ENCODE measurements at places on chromosomes 4 and X.

DNA sequence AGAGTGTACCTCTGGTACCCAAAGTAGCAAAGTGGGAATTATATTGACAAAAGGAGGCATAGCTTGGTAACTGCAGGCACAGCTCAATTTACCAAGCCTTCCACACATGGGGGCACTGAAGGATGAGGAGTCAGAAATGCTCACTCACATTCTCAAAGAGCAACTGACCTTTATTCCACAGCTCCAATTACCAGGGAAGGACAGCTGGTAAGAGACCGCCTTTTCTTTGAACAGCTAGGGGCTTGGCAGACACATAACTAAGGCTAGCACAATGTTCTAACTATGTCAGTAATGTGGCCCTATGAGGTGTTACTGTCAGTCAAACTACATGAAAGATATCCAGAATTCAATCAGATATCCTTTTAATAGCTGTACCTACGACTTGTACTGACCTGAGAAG is 20.5 kb upstream of the STS start:
- no peak for DNase-seq

GRCh38 chr4:52249581-52249980 is 198.5 kb downstream of the SPATA18 start:
- no peak for DNase-seq

GRCh38 chr4:10061650-10062415 is 40.5 kb upstream of the SLC2A9 start:
- no peak for DNase-seq

DNA sequence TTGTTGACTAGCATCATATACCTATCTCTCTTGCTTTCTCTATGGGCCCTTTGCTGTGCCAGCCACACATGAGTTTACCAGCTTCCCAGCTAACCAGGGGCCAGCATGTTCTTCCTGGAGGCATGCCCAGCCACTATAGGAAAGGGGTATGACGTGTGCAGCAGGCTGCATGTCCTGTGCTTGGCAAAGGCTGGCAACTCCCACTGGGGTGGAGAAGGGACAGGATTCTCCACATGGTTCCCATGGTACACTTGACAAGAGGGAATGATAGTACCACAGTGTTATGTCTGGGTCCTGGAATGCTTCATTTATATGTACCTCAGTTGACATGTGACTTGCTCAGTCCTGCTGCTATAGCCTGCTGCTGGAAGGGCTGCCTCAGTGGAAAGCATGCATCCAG is 78.8 kb downstream of the TMEM164 start:
- DNase-seq = no peak

- DNase-seq = no peak
Observed at GRCh38 chr4:144970597-144970996, 127.4 kb downstream of the ANAPC10 start.

GRCh38 chr4:24846716-24847115 is 51.3 kb downstream of the SOD3 start:
- no peak for DNase-seq

DNA sequence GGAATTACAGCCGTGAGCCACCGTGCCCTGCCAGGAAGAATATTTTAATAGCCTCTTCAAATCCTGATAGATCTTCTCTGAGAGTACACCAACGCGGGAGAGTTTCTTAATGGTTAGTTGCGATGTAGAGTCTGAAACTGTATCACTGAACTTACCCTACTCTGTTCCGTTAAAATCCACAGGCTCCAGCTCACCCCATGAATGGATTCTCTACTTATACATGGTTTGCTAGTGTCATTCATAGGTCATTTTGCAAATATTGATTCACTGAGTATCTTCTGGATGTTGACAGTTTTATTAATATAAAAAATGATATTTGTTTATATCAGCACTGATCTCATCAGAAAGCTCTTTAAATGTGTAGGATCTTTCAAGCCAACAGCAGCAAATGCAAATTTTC is 99.9 kb downstream of the FAM193A start:
- DNase-seq = no peak

GRCh38 chr4:142463206-142463605 is 382.9 kb downstream of the INPP4B start:
- DNase-seq = no peak

- no peak for DNase-seq
Observed at GRCh38 chr4:138327338-138327737, 85.2 kb upstream of the SLC7A11 start.

DNA sequence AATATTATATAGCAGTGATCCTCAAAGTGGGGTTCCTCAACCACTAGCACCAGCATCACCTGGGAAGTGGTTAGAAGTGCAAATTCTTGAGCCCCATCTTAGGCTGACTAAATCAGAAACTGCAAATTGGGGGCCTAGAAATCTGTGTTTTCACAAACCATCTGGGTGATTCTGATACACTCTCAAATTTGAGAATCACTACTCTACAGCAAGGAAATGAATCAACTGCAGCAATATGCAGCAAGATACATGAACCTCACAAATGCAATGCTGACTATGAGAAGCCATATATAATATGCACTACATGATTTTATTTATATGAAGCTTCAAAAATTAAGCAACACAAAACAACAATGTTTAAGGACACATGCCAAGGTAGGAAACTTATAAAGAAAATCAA is 36.2 kb upstream of the IRS4 start:
- DNase-seq = no peak

All from T-helper 22 cell (primary cell).